B cell (primary cell): ENCODE measurements at places on chromosomes 13 and 19. TPM values are rescaled to one million over a fixed set of nuclear protein-coding genes. Genes with fewer than 3 reads are reported as not detected.

SHISA2 gene
- total RNA-seq = not detected in 2 replicates

- no peak for DNase-seq
These were observed 802.3 kb upstream of the ARGLU1 start for GRCh38 chr13:107370015-107370785.

DNA sequence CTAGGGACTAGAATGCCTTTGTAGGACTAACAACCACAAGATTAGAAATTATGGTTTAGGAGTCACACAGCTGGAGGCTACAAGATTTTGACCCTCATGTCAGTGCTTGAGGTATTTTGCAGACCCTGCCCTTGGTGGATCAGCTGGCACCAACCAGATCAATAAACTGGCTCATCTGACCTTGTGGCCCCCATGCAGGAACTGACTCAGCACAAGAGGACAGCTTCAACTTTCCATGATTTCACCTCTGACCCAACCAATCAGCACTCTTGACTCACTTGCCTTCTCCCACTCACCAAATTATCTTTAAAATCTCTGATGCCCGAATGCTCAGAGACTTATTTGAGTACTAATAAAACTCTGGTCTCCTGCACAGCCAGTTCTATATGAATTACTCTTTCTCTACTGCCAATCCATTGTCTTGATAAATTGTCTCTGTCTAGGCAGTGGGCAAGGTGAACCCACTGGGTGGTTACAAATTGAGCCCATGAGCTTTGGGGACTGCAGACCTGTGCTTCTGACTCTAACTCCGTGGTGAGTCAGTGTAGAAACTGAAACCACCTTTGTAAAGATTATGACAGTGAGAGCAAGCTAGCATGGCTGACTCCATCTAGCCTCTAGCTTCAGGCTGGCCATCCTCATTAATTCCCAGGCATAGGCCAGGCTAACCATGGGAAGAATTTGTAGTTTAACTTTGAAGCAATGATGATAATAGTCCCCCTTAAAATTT lies 33.9 kb upstream of the CEACAM8 start:
- no peak for DNase-seq

EXOSC5 gene
- 14.1 and 16.1 TPM in 2 replicates for total RNA-seq

FAM98C gene
- 44.1 and 45.3 TPM in 2 replicates for total RNA-seq

KLK3 gene
- total RNA-seq = not detected in 2 replicates

MTUS2 gene
- total RNA-seq = not detected in 2 replicates

TPGS1 gene
- 29.8 and 33.8 TPM in 2 replicates for total RNA-seq

C1QTNF9B gene
- total RNA-seq = not detected in 2 replicates

GRCh38 chr19:8085598-8086408 lies 33.2 kb downstream of the CCL25 start:
- DNase-seq = no peak
